ENCODE measurements at places on chromosomes 7 and 10.

DNA sequence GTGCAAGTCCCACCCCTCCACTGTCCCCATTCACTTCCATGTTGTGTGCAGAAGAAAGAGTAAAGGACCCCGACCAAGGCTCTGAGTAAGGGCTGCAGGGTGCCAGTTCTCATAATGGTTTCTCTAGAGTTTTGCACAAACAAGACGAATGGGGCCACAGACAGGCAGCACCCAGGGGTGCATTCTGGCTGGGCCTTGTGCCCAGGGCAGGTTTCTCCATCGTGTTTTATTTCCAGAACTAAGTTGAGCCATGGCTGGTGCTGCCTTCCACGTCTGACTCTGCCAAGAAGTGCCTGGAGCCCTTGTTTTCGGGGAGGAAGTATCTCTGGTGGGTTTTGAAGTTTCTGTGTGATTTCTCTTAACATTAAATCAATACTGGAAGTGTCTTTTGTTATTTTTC is 95.0 kb upstream of the SDK1 start:
- no peak for DNase-seq

DNA sequence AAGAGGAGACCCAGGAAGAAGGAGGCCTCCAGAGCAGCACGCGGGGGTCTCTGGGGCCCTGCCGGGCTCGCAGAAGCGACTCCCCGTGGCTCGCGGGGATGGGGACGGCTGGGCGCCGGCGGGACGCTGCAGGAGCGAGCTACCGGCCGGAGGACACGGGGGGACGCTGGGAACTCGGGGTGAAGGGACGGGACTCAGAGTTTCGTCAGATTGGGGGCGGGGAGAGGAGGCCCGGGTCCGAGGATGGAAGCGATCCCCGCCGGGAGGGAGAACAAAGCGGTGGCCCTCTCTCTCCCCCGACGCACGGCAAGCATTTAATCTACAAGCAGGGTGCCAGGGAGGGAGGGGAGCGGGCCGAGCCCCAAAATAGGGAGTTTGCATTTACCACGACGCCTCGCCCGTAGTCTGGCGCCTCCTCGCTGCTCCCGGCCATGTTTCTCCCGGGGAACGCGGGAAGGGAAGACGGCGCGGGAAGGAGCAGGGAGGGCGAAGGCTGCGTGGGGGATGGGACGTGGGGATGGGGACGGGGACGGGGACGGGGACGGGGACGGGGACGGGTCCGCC is at the start of gene PRTFDC1:
Gene PRTFDC1 (minus strand): TSS at position 464 of the 564 bp plus-strand sequence. CDS start 31 bp downstream, at position 433.
- peak; percentile 46 for DNase-seq

DNA sequence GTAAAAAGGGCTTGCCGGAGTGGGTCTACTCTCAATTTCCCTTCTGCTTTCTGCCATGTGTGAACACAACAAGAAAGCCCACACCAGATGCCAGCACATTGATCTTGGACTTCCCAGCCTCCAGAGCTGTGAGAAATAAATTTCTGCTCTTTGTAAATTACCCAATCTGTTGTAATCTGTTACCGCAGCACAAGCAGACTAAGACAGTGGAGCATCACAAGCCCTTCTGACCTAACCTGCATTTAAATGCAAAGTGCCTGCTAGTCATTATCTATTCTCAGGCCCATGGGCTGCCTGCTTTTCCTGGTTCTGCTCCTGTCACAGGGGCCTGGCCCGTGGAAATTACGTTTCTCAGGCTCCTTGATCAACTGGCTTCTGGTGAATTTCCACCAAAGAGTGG is 199.3 kb upstream of the AUTS2 start:
- no peak for DNase-seq

DNA sequence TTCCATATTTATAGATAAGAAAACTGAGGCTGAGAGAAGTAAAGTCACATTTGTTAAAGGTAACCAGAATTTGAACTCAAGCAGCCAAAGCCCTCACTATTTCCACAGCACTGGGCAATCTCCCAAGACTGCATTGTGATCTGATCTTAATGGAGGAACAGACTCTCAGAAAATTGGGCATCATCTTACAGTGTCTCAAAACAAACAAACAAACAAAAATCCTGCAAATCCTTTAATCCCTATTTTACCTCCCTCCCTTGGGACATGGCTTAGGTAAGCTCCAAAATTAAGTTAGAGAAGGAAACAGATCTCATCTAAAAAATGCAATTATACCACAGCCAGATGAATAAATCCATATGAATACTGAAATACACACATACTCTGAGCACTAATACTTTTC is 57.5 kb downstream of the FHIP2A start:
- no peak for DNase-seq

DNA sequence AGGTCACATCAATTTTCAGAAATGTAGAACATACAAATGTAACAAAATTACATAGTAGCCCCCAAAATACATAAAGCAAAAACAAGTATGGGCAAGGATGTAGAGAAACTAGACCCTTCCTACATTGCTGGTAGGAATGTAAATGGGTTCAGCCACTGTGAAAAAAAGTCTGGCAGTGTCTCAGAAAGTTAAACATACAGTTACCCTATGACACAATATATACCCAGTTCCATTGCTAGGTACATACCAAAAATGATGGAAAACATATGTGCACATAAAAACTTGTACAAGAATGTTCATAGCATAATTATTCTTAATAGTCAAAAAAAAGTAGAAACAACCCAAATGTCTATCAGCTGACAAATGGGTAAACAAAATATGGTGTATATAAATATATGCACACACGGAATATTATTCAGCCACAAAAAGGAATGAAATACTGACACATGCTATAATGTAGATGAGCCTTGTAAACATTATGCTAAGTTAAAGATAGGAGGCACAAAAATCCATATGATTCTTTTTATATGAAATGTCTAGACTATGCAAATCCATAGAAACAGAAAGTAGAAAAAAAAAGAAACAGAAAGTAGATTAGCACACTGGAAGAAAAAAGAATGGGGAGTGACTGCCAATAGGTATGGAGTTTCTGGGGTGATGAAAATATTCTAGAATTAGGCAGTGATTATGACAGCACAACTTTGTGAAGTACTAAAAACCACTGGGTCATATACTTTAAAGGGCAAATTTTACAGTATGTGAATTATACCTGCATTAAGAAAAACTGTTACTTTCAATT is 13.5 kb downstream of the HERPUD2 start:
- DNase-seq: no peak

DNA sequence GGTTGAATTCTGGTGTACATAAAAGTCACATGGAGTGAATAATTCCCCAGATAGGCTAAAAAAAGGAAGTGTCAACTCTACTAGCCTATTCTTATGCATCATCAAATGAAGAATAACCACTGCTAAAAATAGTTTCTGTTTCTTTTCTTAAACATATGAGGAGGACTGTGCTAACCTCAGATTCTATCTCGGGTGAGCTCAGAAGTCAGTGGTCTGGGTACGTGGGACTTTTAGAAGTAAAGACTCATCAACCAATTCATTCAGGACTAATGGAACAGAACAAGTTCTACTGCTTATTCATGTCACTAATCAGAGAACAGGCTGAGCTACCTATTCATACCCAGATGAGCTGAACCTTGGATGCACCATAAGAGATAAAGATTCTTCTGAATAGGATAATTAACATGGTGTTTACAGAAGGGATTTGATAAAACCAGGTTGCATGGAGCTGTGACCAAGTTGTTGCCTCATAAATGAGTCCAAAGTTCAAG is 9.5 kb upstream of the ASAH2 start:
- no peak for DNase-seq

DNA sequence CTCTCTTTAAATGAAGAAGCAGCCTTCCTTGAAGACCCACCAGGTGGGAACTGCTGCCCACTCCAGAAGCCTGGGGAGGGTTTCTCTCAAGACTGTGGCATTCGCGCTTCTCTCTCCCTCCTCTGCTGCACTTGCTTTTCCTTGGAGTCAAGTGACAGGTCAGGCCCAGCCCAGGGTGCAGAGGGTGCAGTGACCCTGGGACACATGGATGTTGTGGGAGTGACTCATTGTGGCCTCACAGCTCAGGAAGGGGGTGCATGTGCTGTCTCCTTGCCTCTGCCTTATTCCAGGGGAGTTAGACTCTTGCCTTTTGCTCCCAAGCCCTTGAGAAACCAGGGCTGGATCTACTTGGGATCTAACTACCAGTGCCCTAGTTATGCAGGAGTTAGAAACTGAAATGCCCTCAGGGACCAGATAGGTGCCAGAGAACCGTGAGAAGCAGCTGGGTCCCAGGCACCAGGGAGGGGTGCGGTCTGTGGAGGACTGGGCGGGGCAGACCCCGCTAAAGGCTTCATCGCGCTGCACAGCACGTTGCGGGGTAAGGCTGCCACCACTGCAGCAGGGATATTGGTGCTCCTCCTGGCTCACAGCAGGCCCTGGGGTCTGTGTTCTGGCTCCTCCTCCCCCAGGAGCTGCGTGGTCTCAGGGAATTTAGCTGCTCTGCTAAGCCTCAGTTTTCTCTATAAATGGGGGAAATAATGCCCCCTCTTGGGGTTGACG is 11.4 kb downstream of the FAM241B start:
- DNase-seq: no peak

DNA sequence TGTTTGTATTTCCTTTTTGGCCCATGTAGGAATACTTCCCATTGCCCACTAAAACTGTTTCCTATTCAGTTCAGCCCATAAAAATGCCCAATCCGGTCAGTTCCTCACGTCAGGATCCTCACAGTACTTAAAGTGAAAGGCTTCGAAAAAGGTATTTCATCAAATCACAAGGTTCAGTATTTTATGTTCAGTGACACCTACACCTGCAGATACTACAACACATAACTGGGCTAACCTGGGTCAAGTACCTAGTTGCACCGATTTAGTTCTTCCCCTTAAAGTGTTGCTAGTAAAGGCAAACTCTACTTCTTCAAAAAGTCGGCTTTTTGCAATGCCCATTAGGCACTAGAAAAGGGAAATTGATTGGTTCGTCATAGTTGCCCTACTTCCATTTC is 1.1 kb downstream of the SNX13 start:
- DNase-seq: no peak

DNA sequence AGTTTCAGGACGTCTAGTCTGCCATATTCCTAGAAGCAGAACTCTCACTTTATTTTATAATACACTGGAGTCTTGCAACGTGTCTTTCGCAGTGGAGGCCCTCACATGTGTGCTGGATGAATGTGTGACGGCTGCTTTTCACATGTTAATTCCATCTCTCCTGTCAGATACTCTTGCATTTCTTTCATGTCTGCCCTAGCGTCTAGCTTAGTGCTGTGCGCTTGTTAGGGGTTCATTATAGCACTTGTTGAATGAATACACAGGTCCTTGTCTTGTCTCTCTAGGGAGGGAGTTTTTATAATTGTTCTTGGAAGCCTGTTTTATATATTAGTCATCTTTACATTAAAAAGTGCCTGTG is 94.4 kb downstream of the MAP3K8 start:
- DNase-seq: no peak

GRCh38 chr7:6642239-6642839 is 5.2 kb downstream of the ZNF316 start:
- DNase-seq: no peak

- no peak for DNase-seq
Observed at GRCh38 chr7:135349746-135350145, 116.1 kb downstream of the STRA8 start.
